Left renal pelvis (tissue), 4 donors: ENCODE measurements at places on chromosomes 2 and 18.

GRCh38 chr18:12283256-12283655, 24.8 kb upstream of the TUBB6 start:
- no peak for DNase-seq

DNA sequence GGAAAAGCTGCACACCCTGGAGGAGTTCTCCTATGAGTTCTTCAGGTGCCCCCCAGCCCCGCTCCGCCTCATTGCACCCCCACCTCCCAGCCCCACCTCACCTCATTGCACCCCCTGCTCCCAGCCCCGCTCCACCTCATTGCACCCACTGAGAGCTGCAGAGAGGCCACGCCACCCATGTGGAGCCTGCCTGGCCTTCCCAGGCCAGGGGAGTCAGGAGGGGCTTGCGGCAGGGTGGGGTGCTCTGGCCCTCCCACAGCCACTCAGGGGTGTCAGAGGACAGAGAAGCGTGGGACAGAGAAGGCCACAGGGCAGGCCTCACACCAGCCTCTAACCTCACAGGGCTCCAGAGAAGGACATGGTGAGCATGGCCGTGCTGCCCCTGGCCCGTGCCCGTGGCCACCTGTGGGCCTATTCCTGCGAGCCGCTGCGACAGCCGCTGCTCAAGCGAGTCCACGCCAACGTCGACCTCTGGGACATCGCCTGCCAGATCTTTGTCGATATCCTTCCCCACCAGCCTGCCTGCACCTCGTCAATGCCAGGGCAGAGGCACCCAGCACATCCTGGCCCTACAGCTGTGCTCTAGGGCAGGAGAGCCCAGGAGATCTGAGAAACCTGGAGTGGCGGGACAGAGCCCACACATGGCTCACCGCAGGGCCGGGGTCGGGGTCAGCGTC, 15.0 kb upstream of the GPR17 start:
- DNase-seq: no peak

DNA sequence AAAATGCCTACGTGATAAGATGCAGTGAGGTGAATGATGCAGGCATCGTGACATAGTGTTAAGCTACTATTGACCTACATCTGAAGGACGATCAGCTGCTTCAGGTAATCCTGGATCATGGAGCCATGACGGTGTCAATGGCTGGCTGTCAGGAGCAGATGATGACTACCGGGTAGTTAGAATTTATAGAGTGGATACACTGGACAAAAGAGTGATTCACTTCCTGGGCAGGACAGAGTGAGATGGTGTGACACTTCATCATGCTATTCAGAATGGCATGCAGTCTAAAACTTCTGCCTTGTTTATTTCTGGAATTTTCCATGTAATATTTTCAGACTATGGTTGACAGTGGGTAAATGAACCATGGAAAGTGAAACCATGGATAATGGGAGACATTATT, 29.5 kb downstream of the METTL8 start:
- DNase-seq: no peak

DNA sequence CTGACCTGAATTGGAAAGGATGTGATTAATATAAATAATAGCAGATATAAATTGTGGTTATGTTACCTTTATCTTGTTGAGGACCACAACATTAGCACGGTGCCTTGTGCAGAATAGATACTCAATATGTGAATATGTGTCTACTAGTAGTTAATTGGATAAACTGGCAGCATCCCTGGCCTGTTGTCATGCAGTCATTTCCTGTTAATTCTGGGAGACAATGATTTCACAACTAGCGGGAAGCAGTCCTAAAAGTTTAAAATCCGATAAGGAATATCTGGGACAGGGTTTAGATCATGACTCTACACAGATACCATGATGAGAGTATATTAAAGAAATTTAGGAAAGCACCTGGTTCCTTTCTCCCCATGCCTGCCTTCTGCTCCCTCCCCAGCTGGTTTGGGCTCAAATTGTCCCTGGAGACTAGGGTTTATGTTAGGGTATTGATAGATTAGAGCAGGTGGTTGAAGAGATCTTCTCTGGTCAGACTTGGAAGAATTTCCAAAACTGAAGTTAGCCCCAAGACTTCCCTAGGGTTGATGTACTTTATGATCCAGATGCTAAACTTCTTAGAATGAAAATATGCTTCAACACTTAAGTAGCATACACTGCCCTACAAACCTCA, 32.8 kb downstream of the CYBRD1 start:
- no peak for DNase-seq
